Chondrocyte (in vitro differentiated cells): ENCODE measurements at places on chromosomes 16 and 17. TPM values are rescaled to one million over a fixed set of nuclear protein-coding genes. Genes with fewer than 3 reads are reported as not detected.

DNA sequence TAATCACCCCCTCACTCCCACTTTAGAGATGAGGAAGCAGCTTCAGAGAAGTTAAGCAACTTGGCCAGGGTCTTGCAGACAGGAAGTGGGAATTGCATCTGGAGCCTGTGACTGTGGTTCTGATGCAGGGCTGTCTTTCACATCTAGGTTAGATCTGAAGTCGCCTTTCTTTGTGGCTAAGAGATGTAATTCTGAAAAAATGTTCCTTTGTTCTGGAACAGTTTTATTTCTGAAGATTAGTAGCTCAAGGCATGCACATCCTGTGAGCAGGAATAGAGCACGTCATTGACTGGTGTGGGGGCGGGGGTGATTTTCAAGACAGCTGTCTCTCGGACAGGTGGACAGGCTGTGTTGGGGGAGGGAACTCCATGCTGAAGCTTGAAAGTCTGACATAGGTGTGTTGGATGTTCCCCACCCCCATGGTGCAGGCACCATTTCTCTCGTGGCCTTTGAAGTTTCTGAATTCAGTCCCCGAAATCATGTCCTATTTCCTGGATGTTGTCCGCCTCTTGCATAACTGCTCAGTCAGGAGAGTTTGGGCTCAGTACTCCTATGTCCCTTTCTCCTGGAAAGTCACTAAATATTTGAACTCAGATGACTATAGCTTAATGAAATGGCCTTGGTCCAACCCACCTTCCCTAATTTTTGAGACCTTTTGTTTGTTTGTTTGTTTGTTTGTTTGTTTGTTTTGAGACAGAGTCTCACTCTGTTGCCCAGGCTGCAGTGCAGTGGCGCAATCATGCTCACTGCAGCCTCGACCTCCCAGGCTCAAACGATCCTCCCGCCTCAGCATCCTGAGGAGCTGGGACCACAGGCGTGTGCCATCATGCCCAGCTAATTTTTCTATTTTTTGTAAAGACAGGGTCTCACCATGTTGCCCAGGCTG is 21.0 kb upstream of the HERPUD1 start:
- no peak for DNase-seq

DNA sequence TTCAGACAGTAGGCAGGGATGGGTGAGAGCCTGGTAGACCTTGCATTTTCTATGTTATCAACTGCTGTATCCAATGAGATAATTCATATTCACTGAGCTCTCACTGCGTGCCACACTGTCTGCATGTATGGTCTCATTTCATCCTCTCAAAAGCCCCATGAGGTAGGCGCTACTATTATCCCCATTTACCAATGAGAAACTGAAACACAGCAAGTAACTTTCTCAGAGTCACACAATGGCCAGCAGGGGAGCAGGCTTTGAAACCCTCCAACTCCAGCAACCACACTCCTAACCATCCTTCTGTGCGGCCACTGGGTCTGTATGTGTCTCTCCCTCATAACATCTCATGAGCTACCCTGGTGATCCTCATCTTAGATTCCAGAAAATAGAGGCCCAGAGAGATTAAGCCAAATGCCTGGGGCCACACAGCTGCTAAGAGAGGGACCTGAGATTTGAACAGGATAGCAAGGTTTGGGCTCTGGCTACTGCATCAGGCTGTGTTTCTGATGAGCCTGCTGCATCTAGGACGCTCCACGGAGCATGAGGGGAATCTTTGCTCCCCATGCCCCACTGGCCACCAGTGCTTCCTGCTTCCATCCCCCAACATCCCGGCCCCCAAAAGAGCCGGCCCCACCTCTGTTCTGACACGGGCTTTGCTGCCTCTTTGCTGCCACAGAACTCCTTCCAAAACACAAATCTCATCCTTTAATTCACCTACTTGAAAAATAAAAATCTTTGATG is 3.2 kb downstream of the CCR7 start:
- DNase-seq = no peak

GRCh38 chr17:43576563-43577229 is 30.6 kb upstream of the ETV4 start:
- no peak for DNase-seq

DNA sequence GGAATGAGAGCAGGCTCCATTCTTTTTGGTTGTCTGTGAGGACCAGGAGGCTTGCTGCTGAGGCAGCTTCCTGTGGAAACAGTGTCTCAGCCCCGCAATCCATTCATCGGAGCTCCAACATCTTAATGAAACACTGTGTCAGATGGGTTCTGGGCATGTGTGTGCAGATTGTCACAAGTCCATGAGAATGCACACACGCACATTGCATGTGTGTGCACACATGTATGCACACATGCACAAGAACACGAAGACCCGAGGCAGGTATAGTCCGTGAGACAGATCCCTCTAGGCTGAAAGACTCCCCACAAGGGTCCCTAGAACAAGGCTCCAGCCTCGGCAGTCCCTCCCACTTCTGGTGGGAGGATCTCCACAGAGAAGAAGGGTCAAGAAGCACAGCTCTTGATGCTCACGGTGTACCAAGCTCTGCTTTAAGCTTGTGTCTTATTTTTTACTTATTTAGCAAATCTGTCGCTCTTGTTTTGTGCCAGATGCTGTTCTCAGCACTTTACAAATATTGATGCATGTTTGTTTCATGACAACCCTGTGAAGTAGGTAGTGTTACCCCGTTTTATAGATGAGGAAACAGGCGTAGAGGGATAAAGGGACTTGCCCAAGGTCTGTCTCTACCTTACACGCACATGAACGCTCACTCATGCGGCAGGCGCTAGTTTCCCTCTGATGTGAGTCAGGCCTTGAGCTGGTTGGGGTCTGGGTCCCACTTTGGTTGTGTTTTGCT is 213.1 kb downstream of the SEC14L1 start:
- DNase-seq = peak; percentile 54

DNA sequence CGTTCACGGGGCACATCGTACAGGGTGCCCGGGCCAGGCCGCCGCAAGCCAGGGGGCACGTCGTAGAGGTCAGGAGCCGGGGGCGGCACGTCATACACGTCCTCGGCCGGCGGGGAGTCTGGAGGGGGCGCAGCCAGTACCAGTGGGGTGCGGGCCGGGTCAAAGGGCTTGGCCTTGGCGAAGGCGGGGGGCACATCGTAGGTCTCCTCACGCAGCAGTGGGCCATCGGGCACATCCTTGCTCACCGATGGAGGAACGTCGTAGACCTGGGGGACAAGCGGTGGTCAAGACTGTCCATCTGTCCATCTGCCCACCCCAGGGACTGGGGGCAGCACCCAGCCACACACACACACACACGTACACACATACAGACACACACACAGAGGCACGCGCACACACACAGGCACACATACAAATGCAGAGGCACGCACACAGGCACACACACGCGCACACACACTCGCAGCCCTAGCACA is 15.7 kb downstream of the BCAR1 start:
- DNase-seq = peak; percentile 95

- DNase-seq = no peak
Observed at GRCh38 chr16:69293401-69293800, 17.7 kb upstream of the VPS4A start.

GRCh38 chr17:31408586-31408985 is 17.1 kb downstream of the RAB11FIP4 start:
- peak; percentile 42 for DNase-seq

GRCh38 chr17:51071556-51071955 is 49.1 kb downstream of the SPAG9 start:
- DNase-seq = no peak

GRCh38 chr16:83586036-83586435 is 221.7 kb upstream of the HSBP1 start:
- DNase-seq = no peak

GRCh38 chr17:57563958-57564357 is 181.1 kb downstream of the CCDC182 start:
- no peak for DNase-seq

DNA sequence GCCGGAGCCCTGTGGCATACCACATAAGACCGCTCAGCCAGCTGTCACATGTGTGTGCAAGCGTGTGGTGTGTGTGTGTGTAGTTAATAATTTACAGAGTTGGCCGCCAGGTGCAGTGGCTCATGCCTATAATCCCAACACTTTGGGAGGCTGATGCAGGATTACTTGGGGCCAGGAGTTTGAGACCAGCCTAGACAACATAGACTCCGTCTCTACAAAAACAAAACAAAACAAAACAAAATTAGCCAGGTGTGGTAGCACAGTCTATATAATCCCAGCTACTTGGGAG is 20.4 kb downstream of the SOCS1 start:
- DNase-seq = no peak

- no peak for DNase-seq
Observed at GRCh38 chr17:49647256-49647585, 30.7 kb downstream of the SPOP start.

- DNase-seq = peak; percentile 41
Observed at GRCh38 chr16:27321013-27321915, 7.5 kb downstream of the IL4R start.

DNA sequence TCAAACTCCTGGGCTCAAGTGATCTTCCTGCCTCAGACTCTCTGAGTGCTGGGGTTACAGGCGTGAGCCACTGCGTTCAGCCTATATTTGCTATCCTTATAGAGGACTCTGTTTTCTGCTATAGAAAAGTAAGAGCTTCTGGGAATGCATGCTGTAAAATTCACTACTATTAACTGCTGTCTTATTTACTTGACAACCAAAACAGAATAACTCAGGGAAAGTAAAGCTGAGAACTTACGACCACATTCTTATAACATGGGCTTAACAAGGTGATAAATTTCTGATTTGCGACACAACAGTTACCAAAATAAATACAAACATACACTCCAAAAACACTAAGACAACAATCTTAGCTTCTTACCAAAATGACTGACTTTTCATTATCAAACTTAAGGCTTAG is 23.9 kb downstream of the APPBP2 start:
- no peak for DNase-seq

DNA sequence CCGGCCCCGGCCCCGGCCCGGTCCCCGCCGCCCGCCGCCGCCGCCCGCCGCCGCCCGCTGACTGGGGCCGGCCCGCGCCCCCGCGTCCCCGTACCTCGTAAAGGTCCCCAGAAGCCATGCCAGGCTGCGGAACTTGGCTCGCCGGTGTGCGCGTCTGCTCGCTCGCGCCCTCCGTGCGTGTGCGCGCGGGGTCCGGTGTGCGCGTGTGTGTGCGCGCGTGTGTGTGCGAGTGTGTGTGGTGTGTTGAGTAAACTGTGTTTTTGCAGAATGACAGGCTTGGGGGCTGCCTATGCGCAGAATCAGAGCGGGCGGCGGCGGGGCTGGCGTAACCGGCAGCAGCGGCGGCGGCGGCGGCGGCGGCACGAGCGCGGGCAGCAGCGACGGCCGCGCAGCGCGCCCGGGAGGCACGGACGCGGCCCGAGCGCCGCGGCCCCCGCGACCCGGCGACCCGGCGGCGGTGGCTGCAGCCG is 307 bp downstream of the CDYL2 start:
- DNase-seq = no peak

DNA sequence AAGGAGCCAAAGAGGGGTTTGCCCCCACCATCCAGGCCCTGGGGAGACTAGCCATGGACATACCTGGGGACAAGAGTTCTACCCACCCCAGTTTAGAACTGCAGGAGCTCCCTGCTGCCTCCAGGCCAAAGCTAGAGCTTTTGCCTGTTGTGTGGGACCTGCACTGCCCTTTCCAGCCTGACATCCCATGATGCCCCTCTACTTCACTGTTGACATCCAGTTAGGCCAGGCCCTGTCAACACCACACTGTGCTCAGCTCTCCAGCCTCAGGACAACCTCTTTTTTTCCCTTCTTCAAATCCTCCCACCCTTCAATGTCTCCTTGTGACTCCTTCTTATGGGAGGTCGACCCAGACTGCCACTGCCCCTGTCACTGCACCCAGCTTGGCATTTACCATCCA is 19.8 kb upstream of the CBFB start:
- DNase-seq = no peak

DNA sequence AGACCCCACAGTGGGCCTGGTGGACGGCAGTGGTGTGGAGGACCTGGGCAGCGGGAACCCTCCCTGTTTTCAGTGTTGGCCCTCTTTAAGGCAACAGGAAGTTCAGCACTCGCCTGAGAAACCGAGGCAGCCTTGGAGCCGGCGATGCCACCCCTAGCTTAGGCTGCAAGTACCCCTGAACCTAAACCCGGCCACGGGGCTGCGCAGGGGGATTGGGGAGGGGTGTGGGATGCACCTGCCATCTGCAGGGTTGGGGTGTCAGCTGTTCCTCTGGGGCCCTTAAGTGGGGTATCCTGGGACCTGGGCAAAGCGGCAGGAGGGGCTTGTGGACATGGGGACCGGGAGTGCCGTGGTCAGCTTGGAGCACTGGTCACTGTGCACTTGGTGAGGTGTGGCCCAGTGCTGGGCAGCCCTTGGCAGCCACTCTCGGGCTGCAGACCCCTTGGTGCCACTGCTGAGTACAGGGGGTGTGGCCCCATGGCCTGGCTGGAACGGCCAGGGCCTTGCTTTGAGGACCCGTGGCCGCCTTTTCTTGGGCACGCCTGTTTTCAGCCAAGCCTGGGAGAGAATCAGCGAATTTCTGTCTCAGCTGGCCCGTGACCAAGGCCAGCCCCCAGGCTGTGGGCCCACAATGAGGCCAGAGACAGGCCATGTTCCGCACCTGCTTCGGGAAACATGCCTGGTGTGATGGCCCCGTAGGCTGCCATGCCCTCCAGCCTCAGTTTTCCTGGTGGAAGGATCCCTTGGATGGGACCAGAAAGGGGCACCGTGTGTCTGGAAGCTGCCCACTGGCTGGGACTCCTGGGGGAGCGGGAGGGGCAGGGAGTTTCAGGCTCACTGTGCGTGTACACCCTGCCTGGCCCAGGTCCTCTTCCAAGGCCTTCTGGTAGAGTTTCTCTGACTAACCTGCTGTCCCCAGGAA is 4.1 kb upstream of the SLC25A10 start:
- DNase-seq = no peak

DNA sequence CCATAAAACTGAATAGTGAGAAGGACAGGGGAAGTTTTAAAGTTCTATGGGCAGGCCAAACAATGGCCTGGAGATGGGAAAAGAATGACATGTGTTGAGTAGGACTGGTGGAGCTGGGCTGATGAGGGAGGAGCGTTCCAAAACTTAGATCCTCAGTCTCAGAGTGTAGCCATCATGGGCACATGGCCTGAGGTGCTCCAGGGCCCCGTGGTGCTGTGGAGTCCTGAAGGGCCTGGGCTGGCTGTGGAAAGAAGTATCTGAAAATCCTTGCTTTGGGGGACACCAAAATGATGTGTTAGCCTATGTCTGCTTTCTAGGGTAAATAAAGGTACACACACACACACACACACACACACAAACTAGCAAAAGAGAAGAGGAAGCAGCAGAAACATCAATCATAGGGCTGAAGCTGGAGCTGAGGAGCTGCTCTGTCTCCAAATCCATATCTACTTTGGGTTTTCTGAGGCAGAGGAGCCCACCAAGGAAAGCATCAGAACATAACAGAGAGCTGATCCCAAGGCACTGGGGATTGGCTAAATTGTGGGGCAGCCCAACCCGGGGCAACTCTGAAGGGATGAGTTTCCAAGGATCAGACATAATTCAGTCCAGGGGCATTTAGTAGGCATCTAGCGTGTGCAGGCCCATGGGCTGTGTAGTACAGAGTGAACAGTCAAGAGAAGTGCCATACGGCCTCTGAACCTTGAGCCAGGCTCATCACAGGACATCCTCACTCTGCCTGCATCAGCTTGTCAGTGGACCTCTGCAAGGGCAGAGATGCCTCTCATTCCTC is 85.2 kb downstream of the C16orf78 start:
- peak; percentile 48 for DNase-seq

GRCh38 chr17:33949100-33949499 is 306.0 kb upstream of the CCL2 start:
- no peak for DNase-seq

AARSD1 gene
- total RNA-seq = 39.1 to 44.4 TPM (median 44.0 TPM) in 3 replicates

SPATA2L gene
- 7.0 to 10.3 TPM (median 9.3 TPM) in 3 replicates for total RNA-seq

STAT3 gene
- 164 to 203 TPM (median 164 TPM) in 3 replicates for total RNA-seq

SBK1 gene
- total RNA-seq = 1.5 to 2.8 TPM (median 1.7 TPM) in 3 replicates

KRT39 gene
- not detected in 3 replicates for total RNA-seq
